ENCODE measurements at places on chromosomes 6 and 20. TPM values are rescaled to one million over a fixed set of nuclear protein-coding genes. Genes with fewer than 3 reads are reported as not detected.
A peak's percentile ranks its signal among the peaks of the same experiment; 100 is the strongest.

CUL7 gene
- total RNA-seq = 11.0 TPM

SNAI1 gene
- total RNA-seq = 44.7 TPM

DNA sequence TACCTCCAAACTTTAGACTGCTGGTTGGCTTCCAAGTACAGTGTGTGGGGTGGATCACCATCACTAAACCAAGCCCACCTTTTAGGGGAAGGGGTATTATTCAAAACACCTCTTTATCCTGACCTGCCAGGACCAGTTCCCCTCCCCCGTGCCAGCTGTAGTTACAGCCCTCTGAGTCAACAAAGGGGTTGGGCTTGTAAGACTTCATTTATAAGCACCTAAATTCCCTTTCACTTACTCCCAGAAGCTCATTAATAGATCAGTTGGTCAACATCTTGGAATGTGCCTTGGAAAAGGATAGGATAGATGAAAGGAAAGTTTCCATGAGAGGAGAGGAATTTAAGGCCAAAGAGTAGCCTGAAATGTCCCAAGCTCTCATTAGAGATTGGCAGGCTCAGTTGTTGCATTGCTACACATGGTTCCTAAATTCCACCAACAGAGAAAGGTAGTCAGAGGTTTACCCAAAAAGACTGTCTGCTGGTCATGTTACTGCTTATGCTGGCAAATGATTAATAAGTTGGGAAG lies 59.2 kb downstream of the TNFAIP3 start:
- no peaks in the 10 kb centered on the region for H3K36me3 ChIP-seq
- H3K4me1 ChIP-seq = no peaks in the 10 kb centered on the region
- DNase-seq = peak; percentile 73
- H3K27ac ChIP-seq = no peak overlapping the region
- H3K27me3 ChIP-seq = no peaks in the 10 kb centered on the region

- no peak overlapping the region for H3K4me3 ChIP-seq
- H3K4me1 ChIP-seq = no peaks in the 10 kb centered on the region
- H3K27ac ChIP-seq = no peak overlapping the region
These were observed 1108.1 kb downstream of the GRIK2 start for GRCh38 chr6:102501615-102502014.

GRCh38 chr6:46606338-46606737 lies 46.3 kb downstream of the CYP39A1 start:
- no peak overlapping the region for H3K4me3 ChIP-seq
- DNase-seq = no peak
- H3K27ac ChIP-seq = no peak overlapping the region
- H3K27me3 ChIP-seq = no peaks in the 10 kb centered on the region
- no peaks in the 10 kb centered on the region for H3K4me1 ChIP-seq
- no peaks in the 10 kb centered on the region for H3K36me3 ChIP-seq

DNA sequence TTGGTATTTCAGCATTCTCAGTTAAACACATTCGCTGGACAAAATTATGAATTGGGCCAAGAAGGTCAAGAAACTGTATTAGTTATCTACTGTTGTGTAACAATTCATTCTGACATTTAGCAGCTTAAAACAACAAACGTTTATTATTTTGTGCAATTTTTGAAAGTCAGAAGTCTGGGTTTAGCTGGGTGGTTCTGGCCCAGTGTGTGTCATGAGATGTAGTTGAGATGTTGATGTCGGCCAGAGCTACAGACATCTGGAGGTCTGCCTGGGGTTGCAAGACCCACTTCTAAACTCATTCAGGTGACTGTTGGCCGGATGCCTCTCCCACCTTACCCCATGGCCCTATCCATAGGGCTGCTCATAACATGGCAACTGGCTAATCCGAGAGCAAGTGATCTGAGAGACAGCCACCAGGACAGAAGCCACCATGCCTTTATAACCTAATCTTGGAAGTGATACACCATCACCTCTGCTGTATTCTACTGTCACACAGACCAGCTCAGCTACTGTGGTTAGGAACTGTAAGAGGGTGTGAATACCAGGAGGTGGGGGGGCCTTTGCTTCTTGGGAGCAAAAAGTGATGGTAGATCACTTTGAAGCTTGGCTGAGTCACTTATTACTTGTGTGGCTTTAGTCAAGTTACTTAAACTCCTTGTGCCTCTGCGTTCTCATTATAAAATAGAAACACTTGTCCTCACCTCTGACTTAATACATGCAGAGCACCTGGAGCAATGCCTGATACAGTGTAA lies 217.0 kb upstream of the MYLIP start:
- H3K27me3 ChIP-seq = no peaks in the 10 kb centered on the region
- no peaks in the 10 kb centered on the region for H3K36me3 ChIP-seq
- H3K27ac ChIP-seq = no peak overlapping the region
- no peak for DNase-seq

All from aorta (tissue), 5 donors.